ENCODE measurements at places on chromosomes 6 and 20.

DNA sequence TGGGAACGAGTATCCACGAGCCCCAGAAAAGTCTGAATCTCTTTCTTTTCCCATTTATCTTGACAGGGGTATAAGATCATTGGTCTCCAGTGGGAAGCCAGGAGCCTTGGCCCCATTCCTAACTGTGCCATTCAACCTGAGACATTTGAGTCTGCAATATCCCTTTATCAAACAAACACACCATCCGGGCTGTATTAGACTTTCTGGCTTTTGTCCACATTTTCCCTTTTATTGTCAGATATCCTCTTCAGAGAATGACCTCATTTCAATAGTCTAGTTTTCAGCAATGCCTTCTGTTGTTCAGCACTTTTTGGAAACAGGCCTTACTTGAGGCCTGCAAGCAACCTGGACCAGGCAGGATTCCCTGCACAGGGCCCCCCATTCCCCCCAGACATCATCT is 15.7 kb downstream of the BPIFA1 start:
- DNase-seq: no peak

DNA sequence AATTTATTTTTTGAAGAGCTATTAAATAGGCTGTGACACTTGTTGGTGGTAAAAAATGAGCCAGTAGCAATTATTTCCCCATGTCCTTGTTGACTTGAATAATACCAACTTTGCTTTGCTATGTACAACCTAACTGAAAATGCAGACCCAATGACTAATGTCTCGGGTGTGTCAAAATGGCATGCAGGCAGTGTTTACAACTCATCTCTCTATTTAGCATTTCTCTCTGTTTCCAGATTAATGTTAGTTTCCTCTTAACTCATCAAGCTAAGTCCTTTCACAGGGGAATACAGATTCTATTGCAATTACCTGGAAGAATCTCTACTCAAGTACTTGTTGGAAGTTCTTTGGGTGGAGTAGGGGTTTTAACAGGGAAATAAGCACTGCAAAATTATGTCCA is 504.4 kb downstream of the BCKDHB start:
- DNase-seq: no peak

- no peak for DNase-seq
Measured at GRCh38 chr6:49225471-49225870, 237.6 kb downstream of the MMUT start.

DNA sequence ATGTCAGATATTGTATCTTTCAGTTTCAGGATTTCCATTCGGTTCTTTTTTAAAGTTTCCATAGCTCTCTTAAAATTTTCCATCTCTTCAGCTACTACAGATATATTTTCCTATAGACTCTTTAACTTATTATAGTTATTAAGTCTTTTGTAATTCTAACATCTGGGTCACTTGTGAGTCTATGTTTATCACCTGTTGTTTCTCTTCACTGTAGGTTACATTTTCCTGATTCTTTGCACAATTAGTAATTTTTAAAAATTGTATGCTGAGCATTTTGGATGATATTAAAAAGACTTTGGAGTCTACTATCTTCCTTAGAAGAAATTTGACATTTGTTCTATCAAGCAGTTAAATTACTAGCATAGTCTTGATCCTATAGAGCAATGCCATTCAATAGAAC is 140.7 kb downstream of the QRSL1 start:
- no peak for DNase-seq

DNA sequence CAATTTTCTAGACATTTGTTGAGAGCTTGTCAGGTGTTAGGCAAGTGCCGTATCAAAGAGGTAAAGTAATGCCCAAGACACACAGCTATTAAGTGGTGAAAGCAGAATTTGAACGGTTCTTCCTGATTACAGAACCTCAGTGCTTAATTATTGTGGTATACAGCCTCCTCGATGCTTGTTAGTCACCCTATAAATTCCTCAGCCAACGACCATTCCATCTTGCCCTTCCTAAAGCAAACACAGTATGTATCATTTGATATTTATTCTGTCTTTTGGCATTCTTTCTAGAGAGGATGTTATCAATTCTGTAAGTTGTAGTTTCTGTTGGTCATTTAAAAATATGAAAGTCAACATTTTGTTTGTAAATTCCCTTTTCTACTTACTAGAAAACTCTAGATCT is 297.8 kb upstream of the BMP2 start:
- no peak for DNase-seq

Data from right hindlimb (tissue), 1 donor.